Myometrial cell (primary cell): ENCODE measurements at places on chromosomes 7 and 10. TPM values are rescaled to one million over a fixed set of nuclear protein-coding genes. Genes with fewer than 3 reads are reported as not detected.

KAZALD1 gene
- 9.4 and 9.8 TPM in 2 replicates for total RNA-seq

NPTX2 gene
- total RNA-seq = not detected in 2 replicates

HDAC9 gene
- total RNA-seq = 2.0 and 4.6 TPM in 2 replicates

ZNF736 gene
- 2.7 and 3.2 TPM in 2 replicates for total RNA-seq

BTRC gene
- total RNA-seq = 8.6 and 9.0 TPM in 2 replicates

SYT15B gene
- total RNA-seq = not detected in 2 replicates

IFIT2 gene
- 5.8 TPM in 2 replicates for total RNA-seq

SUGCT gene
- total RNA-seq = 1.7 and 5.0 TPM in 2 replicates

DTX2 gene
- 9.5 and 13.1 TPM in 2 replicates for total RNA-seq

ZNF438 gene
- 3.4 and 3.5 TPM in 2 replicates for total RNA-seq

OPN1SW gene
- not detected in 2 replicates for total RNA-seq

TIMM23B gene
- 7.4 and 12.1 TPM in 2 replicates for total RNA-seq

NCF1 gene
- not detected in 2 replicates for total RNA-seq

NRP1 gene
- 182 and 221 TPM in 2 replicates for total RNA-seq

OGDHL gene
- total RNA-seq = 0.18 and 0.58 TPM in 2 replicates

NUPR2 gene
- not detected in 2 replicates for total RNA-seq

SLC13A4 gene
- not detected in 2 replicates for total RNA-seq

OR9A2 gene
- total RNA-seq = not detected in 2 replicates

DPYSL4 gene
- total RNA-seq = 2.8 and 4.0 TPM in 2 replicates

PTER gene
- 6.1 and 9.7 TPM in 2 replicates for total RNA-seq

SH2D4B gene
- total RNA-seq = not detected in 2 replicates

RNF148 gene
- not detected in 2 replicates for total RNA-seq

MYPN gene
- 11.0 and 12.9 TPM in 2 replicates for total RNA-seq

RBM17 gene
- total RNA-seq = 15.3 and 27.1 TPM in 2 replicates

PTPRZ1 gene
- total RNA-seq = not detected in 2 replicates

MCMBP gene
- 38.9 and 43.1 TPM in 2 replicates for total RNA-seq

ETV1 gene
- 18.1 and 20.8 TPM in 2 replicates for total RNA-seq

ZNF680 gene
- 4.0 and 10.1 TPM in 2 replicates for total RNA-seq

ITPRID1 gene
- total RNA-seq = not detected in 2 replicates

GLCCI1 gene
- 1.8 and 2.3 TPM in 2 replicates for total RNA-seq

WIPF3 gene
- total RNA-seq = not detected in 2 replicates

SPAG6 gene
- not detected in 2 replicates for total RNA-seq

PTPN20 gene
- 0.29 and 0.35 TPM in 2 replicates for total RNA-seq

PLEKHS1 gene
- not detected in 2 replicates for total RNA-seq
